H4 (cell line): ENCODE measurements at places on chromosomes 12 and 14. TPM values are rescaled to one million over a fixed set of nuclear protein-coding genes. Genes with fewer than 3 reads are reported as not detected.
A peak's percentile ranks its signal among the peaks of the same experiment; 100 is the strongest.

DNA sequence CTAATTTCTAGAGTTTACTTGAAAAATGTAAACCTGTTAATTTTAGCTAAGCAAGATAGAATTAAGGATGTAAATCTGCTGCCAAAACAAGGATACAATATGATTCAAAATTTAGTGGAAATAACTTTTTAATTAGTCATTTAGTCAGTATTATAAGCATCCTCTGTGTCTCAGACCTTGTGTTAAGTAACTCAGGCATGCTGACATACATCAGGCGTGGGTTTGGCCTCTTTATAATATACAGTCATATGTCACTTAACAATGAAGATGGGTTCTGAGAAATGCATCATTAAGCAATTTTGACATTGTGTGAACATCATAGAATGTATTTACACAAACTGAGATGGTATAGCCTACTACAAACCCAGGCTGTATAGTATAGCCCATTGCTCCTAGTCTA is 386.9 kb downstream of the ZFP36L1 start:
- DNase-seq = no peak

DNA sequence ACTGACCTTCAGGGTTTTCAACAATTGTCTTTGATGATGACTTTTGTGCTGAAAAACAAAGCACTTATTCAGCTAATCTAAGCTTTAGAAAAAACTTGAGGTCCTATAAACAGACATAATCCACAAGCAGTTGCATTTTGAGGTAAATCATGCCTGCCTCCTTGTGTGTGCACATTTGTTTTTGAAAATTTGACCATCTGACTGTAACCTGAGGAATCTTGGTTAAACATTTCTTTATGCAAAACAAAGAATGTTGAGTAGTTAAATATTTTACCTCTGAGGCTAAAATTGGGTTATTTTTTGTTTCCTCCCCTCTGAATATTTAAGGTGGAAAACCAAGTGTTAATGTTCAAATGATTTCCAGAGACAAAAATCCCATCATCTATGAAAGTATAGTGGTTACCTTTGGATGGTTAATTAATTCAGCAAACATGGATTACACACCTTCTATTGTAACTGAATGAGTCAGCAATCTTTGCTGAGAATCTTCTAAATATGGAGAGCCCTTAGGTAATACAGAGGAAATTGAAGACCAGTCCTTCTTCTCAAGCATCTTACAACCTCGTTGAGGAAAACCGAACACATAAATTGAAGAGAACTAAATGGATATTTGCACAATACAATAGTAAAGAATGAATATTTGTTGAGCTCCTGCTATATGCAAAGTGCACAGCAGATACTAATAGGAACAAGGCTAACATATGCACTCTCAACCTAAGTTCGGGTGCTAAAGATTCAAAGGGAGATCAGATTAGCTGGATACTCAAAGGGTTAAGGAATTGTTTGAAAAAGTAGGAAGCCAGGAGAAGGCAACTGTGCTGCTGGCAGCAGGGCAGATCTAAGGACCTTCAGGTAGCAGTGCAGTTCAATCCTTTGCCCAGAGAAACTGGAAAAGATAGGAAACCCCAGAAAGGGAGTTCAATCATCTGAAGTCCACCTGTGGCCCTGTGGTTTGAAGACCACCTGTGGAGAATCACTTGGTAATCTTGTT is 115.2 kb downstream of the BMP4 start:
- no peak for DNase-seq

DNA sequence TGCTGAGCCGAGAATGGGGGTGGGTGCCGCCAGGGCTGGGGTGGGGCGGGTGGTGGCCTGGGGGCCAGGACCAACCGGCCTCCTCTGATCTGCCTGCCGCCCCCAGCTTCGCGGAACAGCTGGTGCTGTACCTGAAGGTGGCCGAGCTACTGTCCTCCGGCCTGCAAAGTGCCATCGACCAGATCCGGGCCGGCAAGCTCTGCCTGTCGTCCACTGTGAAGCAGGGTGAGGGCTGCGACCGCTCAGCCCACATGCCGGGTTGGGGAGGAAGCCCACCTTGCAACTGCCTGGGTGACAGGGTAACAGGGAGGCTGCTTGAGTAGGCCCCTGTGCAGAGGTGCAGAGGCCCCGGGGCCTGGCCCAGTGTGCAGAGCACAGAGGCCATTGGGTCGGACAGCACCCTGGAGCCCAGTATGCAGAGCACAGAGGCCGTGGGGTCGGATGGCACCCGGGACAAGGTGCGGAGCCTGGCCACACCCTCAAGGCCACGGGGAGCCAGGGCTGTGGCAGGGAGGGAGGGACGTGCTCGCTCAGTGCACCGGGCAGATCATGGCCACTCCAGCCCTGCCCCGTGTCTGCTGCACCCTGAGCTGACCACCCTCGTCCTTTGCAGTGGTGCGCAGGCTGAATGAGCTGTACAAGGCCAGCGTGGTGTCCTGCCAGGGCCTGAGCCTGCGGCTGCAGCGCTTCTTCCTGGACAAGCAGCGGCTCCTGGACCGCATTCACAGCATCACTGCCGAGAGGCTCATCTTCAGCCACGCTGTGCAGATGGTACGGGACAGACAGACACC is 9.5 kb upstream of the PUS1 start:
- DNase-seq = no peak

DNA sequence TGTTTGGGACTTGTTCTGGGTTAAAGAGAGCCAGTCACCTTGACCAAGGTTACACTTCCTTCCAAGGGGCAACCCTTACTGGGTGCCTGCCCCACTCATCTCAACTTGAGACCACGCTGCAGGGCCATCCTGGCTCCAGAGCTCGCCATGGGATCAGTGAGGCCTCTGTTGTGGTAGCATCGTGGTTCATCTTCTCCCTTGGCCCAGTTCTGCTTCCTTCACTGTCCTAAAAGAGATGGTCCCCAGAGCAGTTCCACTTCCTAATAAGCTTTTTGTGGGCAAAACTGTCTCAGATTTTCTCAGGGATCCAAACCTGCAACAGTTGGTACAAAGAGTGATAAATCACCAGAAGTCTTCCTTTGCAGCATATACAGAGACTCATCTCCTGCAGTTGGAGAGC is 165.9 kb upstream of the TMEM260 start:
- DNase-seq = no peak

Gene AKAP3
- total RNA-seq = 1.4 and 1.9 TPM in 2 replicates

Gene RNASE13
- not detected in 2 replicates for total RNA-seq

GRCh38 chr12:55698241-55698955 is 9.3 kb downstream of the ITGA7 start:
- no peak for DNase-seq

DNA sequence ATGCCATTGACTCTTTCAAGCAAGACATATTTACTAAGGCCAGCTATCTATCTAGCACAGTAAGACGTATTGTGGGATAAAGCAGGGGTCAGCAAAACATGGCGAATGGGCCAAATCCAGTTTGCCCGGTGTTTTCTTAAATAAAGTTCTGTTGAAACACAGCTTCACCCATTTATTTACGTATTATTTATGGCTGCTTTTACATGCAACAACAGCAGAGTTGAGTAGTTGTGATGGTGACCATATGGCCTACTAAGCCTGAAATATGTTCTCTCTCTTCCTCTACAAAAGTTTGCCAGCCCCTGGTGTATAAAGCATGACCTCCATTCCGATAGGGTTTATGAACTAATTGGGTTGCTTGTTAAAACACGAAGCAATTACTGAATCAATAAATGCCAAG is 322.1 kb downstream of the CCDC91 start:
- DNase-seq = no peak

DNA sequence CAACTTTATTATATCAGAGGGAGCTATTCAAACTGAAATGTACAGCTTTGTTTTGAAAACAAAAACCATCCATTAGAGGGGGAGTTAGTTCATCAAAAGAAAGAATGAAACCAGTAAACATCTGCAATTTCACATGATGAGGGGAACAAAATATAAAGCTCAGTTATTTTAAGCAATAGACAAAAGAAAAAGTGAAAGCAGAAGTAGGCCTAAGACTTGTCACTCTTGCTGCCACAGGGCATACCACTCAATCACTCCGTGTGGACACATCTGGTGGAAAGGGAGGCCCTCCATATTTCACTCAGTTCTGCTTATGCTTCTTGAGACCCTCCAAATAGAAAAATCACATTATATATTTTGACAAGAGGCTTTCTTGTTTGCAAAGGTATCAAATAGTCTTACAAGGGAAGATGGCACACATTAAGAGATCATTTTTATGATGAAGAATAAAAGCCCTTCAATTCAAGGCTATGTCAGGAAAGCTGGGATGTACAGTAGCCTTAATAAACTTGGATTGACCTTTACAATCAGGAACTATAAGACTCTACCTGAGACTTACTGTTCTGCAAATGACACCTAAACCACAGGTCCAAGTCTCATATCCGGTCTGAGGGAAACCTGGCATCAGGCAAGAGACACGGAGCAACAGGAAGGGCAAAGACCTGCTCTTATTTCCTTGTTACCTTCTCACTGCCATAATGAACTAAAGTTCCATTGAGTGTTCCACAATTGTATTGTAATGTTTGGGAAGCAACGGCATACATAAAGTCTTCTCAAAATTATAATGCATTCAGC is 222.5 kb upstream of the GRIP1 start:
- no peak for DNase-seq

Gene OTX2
- total RNA-seq = not detected in 2 replicates

DNA sequence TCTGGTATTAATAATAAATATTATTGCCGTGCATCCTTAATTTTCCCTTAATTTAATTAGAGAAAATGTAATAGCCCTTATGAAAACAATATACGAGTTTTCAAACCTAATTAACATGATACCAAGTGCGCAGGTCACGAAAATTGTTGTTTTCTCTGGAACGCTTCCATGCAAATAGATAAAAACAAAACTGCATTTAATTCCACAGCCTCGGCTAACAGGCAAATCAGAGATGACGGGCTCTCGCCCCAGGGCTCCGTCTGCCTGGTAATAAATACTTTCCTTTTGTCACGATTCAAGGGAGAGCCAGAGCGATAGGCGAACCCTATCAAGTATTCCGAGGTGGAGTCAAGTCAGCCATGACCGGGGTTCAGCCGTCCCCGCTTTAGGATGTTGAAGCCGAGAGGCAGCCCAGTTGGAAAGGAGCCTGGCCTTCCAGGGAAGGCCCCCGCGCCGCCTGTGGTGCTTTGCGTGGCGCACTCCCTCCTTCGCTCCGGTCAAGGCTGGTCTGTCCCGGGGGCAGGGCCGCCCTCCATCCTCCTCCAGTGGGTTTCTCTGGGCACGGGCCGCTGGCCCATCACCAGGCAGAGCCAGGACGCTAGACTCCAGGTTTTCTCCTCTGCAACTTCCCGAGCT is 137.8 kb upstream of the GSC start:
- no peak for DNase-seq

Gene CLEC12A
- total RNA-seq = not detected in 2 replicates

Gene KRT74
- not detected in 2 replicates for total RNA-seq

- no peak for DNase-seq
Observed at GRCh38 chr14:99116741-99117295, 155.2 kb downstream of the BCL11B start.

DNA sequence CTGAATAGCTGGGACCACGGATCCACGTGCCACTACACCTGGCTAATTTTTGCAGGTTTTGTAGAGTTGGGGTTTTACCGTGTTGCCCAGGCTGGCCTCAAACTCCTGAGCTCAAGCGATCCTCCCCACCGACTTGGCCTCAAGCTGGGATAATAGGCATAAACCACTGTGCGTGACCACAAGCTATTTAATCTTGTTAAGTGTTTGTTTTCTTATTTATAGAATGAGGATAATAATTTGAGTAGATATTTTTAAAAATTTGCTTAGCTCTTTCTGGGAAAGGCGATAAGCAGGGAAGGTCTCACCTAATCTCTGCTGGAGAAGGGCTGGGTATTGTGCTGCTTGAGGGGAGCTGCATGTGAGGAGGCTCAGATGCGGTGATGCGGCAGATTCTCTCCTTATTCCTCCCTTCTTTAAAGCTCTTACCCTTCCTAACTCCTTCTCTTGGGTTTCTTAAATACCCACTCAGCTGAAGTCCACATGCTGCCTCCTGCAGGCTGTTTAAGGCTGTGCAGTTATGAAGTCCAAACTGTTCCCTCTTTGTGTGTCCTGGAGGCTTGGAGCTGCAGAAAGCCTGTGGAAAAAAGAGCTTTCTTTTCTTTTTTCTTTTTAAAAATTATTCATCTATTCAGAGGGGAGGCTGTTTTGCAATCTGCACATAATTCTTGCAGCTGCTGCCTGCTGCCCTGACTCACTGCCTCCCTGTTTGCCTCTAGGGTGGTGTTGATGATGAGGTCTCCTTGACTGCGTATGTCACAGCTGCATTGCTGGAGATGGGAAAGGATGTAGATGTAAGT is 37.9 kb downstream of the A2ML1 start:
- peak; percentile 75 for DNase-seq

Gene TRAF3
- 15.2 and 16.4 TPM in 2 replicates for total RNA-seq

Gene PROX2
- not detected in 2 replicates for total RNA-seq

Gene SAV1
- 19.4 and 29.1 TPM in 2 replicates for total RNA-seq

DNA sequence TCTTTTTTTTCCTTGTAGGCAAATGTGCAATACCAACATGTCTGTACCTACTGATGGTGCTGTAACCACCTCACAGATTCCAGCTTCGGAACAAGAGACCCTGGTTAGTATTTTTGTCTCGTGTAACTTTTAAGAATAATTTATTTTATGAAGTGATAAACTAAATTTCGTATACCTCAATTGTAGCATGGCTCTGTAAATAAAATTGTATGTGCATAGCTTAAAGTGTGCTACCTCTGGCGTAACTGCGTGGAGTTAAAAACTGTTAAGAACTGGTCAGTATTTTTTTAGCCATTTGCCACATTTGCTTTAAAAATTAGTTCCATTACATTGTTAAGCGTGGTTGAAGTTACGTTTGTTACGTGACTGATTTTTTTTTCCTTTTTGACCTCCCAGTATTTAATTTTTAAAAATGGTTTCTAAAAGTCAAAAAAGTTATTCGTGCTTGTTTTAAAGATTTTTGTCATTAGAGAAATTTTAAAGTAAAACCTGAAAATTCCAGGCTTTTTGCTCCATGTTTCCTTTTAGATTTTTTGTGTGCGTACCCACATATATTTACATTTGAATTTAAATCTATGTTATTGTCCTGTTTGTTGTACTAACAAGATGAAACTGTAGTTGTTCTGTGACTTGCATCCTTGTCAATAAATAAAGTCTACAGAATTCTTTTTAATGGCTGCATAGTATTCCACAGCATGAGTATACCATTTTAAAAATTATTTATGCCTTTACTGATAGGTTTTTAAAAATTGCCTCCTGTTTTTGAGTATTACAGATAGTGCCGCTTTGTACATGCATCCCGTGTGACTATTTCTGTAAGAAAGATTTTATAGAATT is 1.4 kb downstream of the MDM2 start:
- DNase-seq = no peak

DNA sequence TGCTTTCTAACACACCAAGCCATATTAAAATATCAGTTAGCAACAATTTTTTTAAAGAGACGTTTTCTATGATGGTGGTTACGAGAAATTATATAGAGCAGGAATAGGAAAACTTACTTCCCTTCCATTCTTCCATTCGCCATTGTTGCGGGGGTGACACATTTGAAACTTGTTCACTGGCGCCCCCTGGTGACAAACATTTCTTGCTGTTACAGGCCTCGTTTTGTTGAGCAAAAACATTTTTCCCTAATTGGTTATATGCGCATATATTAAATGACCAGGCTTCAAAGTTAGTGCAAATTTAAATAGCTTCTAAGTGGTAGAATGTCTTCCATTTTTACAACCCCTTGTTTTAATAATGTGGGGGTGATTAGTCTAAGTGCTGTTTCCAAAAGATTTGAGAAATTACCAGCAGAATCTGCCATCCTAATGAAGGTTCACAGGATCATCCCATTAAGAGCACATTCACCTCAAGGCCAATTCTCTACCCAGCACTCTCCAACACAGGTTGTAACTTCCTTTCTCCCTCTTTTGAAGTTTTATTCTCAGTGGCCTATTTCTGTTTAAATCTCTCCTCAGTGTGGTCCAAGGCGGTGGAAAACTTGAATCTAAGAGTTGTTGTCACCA is 1124.7 kb downstream of the FLRT2 start:
- peak; percentile 62 for DNase-seq
